ENCODE measurements at places on chromosomes 6 and 20.

- no peak overlapping the region for H3K4me3 ChIP-seq
- H3K27me3 ChIP-seq, result peaks cover 10% of the 10 kb centered on the region
- no peak overlapping the region for H3K27ac ChIP-seq
- no peaks in the 10 kb centered on the region for H3K36me3 ChIP-seq
- peaks cover 13% of the 10 kb centered on the region for H3K4me1 ChIP-seq
These were observed 25.9 kb downstream of the PKHD1 start for GRCh38 chr6:52061481-52061880.

DNA sequence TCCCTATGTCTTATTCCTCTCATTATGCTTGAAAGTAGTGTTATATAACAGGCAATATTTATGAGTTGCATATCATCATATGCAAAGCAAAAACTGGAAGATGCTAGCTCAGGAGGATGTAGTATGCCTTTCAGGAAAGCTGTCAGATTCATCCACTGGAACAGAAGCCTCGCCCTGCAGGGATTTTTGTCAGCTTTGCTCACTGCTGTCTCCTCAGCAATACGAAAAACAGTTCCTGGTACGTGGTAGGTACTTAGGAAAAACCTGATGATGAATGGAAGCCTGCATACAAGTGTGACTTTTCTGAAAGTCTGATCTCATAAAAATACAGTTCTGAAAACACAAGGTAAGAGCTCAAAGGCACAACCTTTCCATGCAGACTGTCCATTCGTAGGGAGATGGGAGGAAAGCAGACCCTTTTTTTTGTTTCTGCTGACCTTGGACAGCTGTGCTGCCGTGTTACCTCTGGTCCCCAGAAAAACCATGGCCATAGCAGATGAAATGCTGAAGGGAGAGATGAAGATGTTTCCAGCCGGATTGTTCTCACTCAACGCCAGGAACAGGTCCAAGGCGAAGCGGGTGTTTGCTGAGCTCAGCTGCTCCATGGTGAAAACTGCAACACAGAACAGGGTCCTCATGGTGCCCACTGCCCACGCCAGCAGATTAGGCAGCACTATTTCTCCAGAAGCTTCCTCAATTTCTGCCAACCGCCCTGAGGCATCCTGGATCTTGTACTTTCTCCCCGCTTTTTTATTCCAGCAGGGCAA, 1.5 kb downstream of the SERPINB1 start:
- peak overlapping the region; percentile 96 for H3K4me3 ChIP-seq
- H3K27me3 ChIP-seq, result no peaks in the 10 kb centered on the region
- H3K27ac ChIP-seq, result peak overlapping the region; percentile 81
- no peak for DNase-seq
- H3K4me1 ChIP-seq, result peaks cover 69% of the 10 kb centered on the region

DNA sequence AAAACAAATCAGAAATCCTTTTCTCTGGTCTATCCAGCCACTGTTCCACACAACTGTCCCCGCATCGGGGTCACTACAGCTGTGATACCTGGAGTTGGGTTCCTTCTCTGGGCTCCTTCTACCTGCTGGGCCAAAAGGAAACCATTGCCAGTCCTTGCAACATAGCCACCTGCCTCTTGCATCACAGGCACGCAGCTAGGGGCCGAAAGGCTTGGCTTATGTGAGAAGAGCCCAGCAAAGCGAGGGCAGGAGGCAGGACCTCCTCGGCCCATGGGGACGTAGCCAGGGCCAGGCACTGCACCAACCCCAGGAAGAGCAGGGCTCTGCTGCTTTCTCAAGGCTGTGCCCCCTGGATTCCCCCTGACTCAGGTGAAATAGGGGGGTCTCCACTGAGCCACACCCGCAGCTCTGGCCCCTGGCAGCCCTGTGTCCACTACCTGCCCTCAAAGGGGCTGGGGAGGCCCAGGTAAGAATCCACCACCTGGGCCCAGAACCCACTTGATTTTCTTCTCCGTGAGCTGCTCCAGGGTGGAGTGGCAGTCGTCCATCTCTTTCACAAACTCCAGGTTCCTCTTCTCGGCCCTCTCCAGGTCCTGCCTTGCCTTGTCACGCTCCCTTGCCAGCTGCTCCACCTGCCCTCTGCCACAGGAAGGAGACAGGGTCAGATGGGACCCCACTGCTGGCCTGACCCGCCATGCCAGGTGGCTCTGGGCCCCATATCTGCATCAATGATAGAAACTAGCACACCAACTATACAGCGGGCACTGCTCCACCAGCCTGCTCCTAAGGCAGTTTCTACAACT, 88.9 kb downstream of the GINS1 start:
- no peaks in the 10 kb centered on the region for H3K4me1 ChIP-seq

DNA sequence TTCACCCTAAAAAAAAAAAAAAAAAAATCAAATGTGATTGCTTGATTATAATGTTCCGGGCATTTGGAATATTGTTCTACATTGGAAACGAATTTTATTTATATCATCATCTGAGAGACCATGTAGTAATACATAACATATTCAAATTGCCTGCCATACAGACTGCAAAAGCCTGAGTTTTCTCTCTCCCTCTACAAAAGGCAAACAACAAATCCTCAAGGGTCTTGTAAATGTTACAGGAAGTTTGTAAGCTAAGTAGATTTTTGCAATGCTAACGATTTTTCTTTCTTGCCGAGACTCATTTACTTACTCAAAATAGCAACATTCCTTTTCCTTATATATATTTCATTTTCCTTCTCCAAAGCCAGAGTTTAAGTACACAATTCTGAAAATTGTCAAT, 49.0 kb upstream of the HTR1E start:
- H3K4me1 ChIP-seq, result no peaks in the 10 kb centered on the region
- H3K27ac ChIP-seq, result no peak overlapping the region
- H3K4me3 ChIP-seq, result no peak overlapping the region
- no peaks in the 10 kb centered on the region for H3K27me3 ChIP-seq
- no peak for DNase-seq
- no peaks in the 10 kb centered on the region for H3K36me3 ChIP-seq

All from activated T-helper 1 cell treated with anti-CD3 and anti-CD28 coated beads, Interleukin-12 subunit alpha, Interleukin-12 subunit beta, Interleukin-2, Interleukin-4 antibody, amounts not matched to agents 30 ng/mL and 10 ng/mL and 1 ng/mL, durations not matched to agents 14 hours and 24 hours and 36 hours (primary cell).